Naive thymus-derived CD4-positive, alpha-beta T cell (primary cell): ENCODE measurements at places on chromosomes 5 and 9.

DNA sequence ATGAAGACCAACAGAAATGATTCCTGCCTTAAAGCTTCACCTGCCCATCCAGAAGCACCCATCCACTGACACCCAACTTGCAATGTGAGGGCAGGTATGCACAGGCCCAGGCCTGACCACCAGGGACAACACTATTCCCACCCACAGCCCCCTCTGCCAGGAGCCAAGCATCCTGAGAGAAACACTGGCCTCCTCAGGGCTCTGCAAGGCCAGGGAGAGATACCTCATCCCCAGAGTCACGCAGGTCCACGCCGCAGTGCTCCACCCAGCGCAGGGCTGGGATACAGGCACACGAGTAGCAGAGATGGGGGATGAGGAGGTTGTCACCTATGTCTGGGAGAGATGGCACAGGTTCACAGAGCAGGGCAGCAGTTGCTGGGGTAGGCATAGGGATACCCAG is 99.4 kb downstream of the PSD2 start:
- no peak for DNase-seq
- no peaks in the 10 kb centered on the region for H3K36me3 ChIP-seq
- H3K4me3 ChIP-seq: no peak overlapping the region
- H3K27me3 ChIP-seq: no peaks in the 10 kb centered on the region
- H3K4me1 ChIP-seq: no peaks in the 10 kb centered on the region
- H3K27ac ChIP-seq: no peak overlapping the region

GRCh38 chr9:21660976-21661375 is 141.5 kb upstream of the MTAP start:
- H3K4me3 ChIP-seq: no peak overlapping the region
- H3K36me3 ChIP-seq: no peaks in the 10 kb centered on the region
- H3K27ac ChIP-seq: no peak overlapping the region
- DNase-seq: no peak
- no peaks in the 10 kb centered on the region for H3K27me3 ChIP-seq

GRCh38 chr5:24364711-24365110 is 280.1 kb downstream of the CDH10 start:
- no peak for DNase-seq
- no peaks in the 10 kb centered on the region for H3K27me3 ChIP-seq
- no peaks in the 10 kb centered on the region for H3K4me1 ChIP-seq
- H3K27ac ChIP-seq: no peak overlapping the region
- no peaks in the 10 kb centered on the region for H3K36me3 ChIP-seq

GRCh38 chr5:124419531-124419930 is 326.9 kb downstream of the ZNF608 start:
- no peak overlapping the region for H3K4me3 ChIP-seq
- no peak overlapping the region for H3K27ac ChIP-seq
- H3K36me3 ChIP-seq: no peaks in the 10 kb centered on the region
- no peak for DNase-seq

DNA sequence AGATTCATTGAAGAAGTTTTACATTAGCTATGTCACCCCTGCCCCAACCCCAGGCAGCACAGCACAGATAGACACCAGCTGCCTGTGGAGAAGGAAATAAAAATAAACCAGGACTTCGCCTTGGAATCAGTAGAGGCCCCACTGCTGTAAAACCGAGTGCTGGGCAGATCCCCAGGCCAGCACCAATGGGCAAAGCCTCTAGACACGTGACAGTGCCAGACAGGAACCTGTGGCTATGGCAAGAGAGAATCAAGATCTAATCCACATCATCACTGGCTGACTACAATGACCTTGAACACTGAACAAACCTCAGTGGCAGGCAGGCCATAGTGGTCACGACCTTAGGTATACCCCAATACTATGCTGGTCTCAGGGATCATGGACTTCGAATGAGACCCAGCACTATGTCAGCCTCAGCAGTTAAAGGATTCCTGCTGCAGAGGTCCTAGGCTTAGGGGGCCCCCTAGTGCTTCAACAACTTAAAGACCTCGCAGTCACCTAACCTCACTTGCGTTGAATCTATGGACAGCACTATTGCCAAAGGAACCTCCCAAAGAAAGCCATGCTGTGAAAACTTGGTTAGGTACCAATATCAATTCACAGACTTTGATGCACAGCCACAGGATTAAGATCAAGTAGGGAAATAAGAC is 2118.6 kb upstream of the C9orf72 start:
- DNase-seq: no peak
- H3K27me3 ChIP-seq: no peaks in the 10 kb centered on the region
- H3K4me3 ChIP-seq: no peak overlapping the region
- no peak overlapping the region for H3K27ac ChIP-seq
